Activated T-helper 2 cell treated with anti-CD3 and anti-CD28 coated beads, Interferon-gamma antibody, Interleukin-2, Interleukin-4, amounts not matched to agents 10 μg/mL and 5 μg/mL and 100 μg/mL, durations not matched to agents 14 hours and 24 hours and 36 hours (primary cell): ENCODE measurements at places on chromosomes 2 and 18. TPM values are rescaled to one million over a fixed set of nuclear protein-coding genes. Genes with fewer than 3 reads are reported as not detected.

- DNase-seq = no peak
- H3K4me3 ChIP-seq = no peak overlapping the region
- peaks cover 14% of the 10 kb centered on the region for H3K36me3 ChIP-seq
- H3K27me3 ChIP-seq = no peaks in the 10 kb centered on the region
- H3K27ac ChIP-seq = no peak overlapping the region
These were observed 16.4 kb upstream of the FBLN7 start for GRCh38 chr2:112121682-112122254.

GRCh38 chr18:67862069-67862468, 345.5 kb upstream of the DSEL start:
- no peaks in the 10 kb centered on the region for H3K27me3 ChIP-seq
- H3K4me1 ChIP-seq = no peaks in the 10 kb centered on the region
- DNase-seq = no peak
- H3K27ac ChIP-seq = no peak overlapping the region

DNA sequence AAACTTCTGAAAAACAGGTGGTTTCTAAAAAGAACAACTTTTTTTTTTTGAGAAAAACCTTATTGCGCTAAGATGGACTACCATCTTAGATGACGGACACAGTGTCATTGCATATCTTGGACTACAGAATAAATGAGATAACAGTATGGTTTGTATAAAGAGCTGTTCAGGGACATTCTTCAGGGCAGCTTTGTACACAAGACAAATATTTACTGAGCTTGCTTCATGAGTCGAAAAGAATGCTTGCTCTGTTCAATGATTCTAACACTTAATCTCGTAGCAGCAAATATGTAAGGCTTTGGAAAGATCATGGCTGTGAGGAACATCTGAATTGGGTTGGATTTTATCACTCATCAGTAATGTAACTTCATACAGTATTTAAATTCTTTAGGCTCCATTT, 282.5 kb upstream of the CWC22 start:
- H3K4me3 ChIP-seq = no peak overlapping the region
- DNase-seq = no peak
- no peaks in the 10 kb centered on the region for H3K27me3 ChIP-seq
- no peaks in the 10 kb centered on the region for H3K36me3 ChIP-seq
- H3K27ac ChIP-seq = no peak overlapping the region
- no peaks in the 10 kb centered on the region for H3K4me1 ChIP-seq

DNA sequence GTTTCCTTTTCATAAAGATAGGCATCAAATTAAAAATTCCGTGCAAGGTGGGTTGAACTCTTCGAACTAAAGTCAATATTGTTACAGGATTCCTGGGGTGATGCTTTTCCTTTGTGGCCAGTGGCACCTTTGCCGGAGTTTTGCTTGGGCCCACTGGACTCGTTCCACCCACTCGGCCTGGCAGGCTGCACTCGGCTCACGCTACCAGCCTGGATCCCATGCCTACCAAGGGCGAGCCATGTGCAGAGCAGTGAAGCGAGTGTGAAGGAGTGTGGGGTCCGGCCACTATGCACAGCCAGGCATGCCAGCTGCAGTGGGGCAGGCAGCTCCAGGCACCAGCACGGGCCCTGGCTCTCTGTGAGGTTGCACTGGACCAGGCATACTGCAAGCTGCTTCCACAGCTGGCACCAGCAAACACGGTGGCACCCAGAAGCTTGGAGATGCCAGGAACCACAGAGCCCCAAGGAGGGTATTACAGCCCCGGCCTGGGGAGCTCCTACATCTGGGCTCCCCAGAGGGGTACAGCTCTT, 83.6 kb downstream of the DTNB start:
- no peaks in the 10 kb centered on the region for H3K27me3 ChIP-seq
- no peak for DNase-seq
- H3K36me3 ChIP-seq = peaks cover 6% of the 10 kb centered on the region
- no peak overlapping the region for H3K4me3 ChIP-seq
- peaks cover 36% of the 10 kb centered on the region for H3K4me1 ChIP-seq

Gene NCKAP5
- not detected in 2 replicates for total RNA-seq

Gene AMER3
- total RNA-seq = not detected in 2 replicates

- H3K27ac ChIP-seq = no peak overlapping the region
- no peaks in the 10 kb centered on the region for H3K27me3 ChIP-seq
- no peak for DNase-seq
- peaks cover 6% of the 10 kb centered on the region for H3K4me1 ChIP-seq
These were observed 90.9 kb upstream of the SMAD7 start for GRCh38 chr18:49041435-49042245.

- no peaks in the 10 kb centered on the region for H3K36me3 ChIP-seq
- no peaks in the 10 kb centered on the region for H3K27me3 ChIP-seq
- DNase-seq = no peak
- no peak overlapping the region for H3K27ac ChIP-seq
- H3K4me3 ChIP-seq = no peak overlapping the region
These were observed 33.7 kb upstream of the WDR75 start for GRCh38 chr2:189407281-189408209.

GRCh38 chr18:3177902-3178687, 41.7 kb downstream of the MYOM1 start:
- no peak overlapping the region for H3K4me3 ChIP-seq
- H3K4me1 ChIP-seq = peaks cover 1% of the 10 kb centered on the region
- H3K27me3 ChIP-seq = no peaks in the 10 kb centered on the region
- DNase-seq = no peak
- peak overlapping the region; percentile 44 for H3K27ac ChIP-seq
- H3K36me3 ChIP-seq = no peaks in the 10 kb centered on the region

Gene ZC3H8
- 31.8 and 33.4 TPM in 2 replicates for total RNA-seq

GRCh38 chr2:120498121-120498520, 152.2 kb downstream of the INHBB start:
- DNase-seq = no peak
- no peak overlapping the region for H3K4me3 ChIP-seq
- H3K27ac ChIP-seq = no peak overlapping the region

DNA sequence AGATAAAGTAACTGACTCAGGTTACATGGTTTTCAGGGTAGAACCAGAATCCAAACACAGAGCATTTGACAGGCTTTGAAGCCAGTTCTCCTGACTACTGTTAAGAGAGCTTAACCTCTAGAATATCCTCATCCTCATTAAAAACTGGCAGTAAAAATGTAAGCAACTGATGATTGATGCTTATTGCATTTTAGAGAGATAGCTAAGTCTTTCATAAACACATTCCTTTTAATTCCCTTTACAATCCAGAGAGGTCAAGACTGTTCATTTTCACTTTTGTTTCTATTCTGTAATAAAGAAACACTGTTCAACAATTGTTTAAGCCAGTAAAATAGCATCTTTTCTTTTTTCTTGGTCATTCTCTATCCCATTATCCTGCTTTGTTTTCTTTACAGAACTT, 53.9 kb upstream of the RAB27B start:
- peaks cover 6% of the 10 kb centered on the region for H3K27me3 ChIP-seq
- H3K4me1 ChIP-seq = peaks cover 29% of the 10 kb centered on the region
- no peaks in the 10 kb centered on the region for H3K36me3 ChIP-seq
- H3K4me3 ChIP-seq = no peak overlapping the region
